ENCODE measurements at places on chromosomes 13 and 19.
A peak's percentile ranks its signal among the peaks of the same experiment; 100 is the strongest.

GRCh38 chr19:1608359-1609102, 3.3 kb upstream of the UQCR11 start:
- peak; percentile 33 for DNase-seq

- DNase-seq, result no peak
Measured at GRCh38 chr13:26344980-26345379, 91.1 kb downstream of the CDK8 start.

DNA sequence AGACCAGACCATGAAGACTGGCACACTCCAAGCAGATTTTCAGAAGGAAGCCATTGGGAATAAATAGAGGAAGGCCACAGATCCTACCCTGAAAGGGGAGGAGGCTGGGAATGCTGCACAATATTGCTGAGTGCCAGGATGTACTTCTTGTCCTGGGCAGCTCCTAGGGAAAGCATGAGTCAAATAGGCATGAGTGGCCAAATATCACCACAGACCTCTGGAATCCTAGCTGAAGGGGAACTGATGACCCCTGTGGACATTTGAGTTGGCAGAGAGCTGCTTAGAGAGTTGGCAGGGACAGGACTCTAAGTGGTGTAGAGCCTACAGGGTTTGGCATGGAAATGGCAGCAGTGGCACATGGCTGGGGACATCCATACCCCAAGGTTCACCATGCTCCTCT, 234.3 kb upstream of the TRPC4 start:
- DNase-seq, result no peak

- peak; percentile 36 for DNase-seq
Measured at GRCh38 chr19:23394511-23394910, 760 bp downstream of the ZNF91 start.

- no peak for DNase-seq
Measured at GRCh38 chr13:50410921-50411746, 395.9 kb downstream of the KCNRG start.

DNA sequence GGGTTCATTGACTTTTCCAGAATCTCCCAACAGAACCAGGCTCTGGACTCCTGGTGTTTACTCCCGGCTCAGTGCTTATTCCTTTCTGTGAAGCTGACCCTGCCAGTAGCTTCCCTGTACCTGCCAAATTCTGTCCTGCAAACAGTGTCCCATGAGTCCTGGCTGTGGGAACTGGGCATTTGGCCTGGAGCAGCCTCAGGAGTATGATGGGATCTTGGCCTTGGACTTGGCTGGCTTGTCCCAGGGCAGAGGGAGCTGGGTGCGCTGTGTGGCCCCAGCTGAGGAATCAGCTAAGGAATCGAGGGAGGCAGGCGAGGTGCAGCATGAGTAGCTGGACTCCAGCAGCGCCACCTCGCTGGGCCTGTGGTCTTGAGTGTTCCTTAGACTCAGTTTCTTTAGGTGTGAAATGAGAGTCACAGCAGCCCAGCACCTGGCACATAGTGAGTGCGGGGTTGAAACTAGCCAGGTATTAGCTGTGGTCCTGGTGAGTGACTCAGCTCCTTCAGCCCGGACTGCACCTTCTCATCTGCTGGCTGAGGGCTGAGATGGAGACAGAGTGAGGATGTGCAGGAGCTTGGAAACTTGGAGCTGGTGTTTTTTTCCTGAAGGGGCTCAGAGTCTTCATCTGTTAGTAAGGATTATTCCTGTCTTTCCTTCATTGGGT, 10.4 kb downstream of the CLASRP start:
- no peak for DNase-seq

DNA sequence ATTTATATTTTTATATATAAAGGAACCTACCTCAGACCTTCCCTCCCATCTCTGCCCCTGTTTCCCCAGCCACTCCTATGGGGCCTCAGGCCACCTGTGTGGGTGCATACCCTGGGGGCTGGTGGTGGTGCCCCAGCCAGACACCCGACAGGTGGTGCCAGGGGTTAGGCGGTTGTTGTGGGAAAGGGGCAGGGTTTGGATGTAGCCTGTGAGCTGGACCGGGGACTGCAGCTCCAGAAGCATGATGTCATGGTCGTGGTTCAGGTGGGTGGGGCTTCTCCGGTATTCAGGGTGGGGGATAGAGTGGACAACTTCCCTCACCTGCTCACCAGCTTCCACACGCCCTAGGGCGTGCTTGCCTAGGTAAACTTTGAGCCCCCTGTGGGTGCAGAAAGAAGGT, 5.2 kb downstream of the KLK13 start:
- DNase-seq, result no peak

DNA sequence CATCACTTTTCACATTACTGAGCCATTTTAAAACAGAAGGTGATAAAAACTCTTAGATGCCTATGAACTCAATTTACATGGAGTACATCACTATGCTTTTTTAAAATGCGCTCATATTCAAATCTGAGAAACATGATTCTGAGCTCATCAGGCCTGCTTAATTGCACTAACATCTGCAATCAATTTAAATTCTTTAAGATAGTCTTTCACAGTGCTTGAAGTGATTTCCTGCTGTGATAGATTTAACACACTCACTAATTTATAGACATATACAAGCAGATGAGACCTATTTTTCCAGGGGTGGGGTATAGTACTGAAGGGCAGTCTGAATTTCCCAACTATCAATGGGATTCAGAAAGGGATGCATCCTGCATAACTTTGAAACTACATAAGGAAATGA, 82.9 kb downstream of the DIAPH3 start:
- no peak for DNase-seq

DNA sequence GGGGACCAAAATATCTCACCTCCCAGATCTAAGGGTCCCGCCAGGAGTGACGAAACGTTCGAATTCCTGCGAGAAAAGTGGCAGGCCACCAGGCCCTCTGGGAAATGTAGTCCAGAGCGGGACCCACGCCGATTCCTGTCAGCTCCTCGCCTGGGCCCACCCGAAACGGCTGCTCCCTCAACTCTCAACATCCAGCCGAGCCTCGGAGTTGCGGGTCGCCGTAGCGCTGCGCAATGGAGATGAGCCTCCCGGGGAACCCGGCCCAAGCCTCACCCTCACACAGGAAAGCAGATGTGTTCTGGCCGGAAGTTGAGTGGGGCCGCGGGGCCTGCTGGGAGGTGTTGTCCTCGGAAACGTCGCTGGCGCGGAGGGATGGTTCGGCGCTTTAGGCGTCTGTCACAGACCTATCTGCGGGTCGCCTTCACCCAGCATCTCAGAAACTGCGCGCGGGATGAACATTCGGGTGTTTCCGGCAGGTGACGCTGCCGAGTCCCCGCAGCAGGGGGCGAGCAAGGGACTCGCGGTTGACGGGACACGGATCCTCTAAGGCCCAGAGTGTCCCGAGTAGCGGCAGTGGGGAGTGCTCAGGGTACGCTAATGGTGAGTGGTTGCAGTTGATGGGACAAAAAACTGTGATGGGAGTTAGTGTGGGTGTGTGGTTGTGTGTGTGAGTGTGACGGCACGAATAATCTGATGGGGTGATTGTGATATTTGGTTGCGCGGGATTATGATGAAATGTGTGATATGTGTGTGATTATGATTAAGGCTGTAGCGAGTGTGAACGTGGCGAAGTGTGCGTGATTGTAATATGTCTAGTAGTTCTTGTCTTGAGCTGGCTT, at the start of the genes ZNF568 and ZNF829:
TSS of gene ZNF568 (plus strand) at position 341 of the 839 bp plus-strand sequence. CDS start 6,439 bp downstream, outside the sequence.
TSS of gene ZNF829 (minus strand) at position 300 of the 839 bp plus-strand sequence. CDS start 1,124 bp downstream, outside the sequence.
- peak; percentile 91 for DNase-seq

GRCh38 chr13:103539265-103539664, 473.0 kb upstream of the SLC10A2 start:
- DNase-seq, result no peak

- DNase-seq, result no peak
Measured at GRCh38 chr13:36683701-36684100, 9.9 kb downstream of the SERTM1 start.

GRCh38 chr19:49430172-49430677, 5.0 kb downstream of the GFY start:
- no peak for DNase-seq

GRCh38 chr13:84121456-84121855, 239.2 kb upstream of the SLITRK1 start:
- no peak for DNase-seq

GRCh38 chr13:110279684-110280083, 27.3 kb downstream of the COL4A1 start:
- no peak for DNase-seq

DNA sequence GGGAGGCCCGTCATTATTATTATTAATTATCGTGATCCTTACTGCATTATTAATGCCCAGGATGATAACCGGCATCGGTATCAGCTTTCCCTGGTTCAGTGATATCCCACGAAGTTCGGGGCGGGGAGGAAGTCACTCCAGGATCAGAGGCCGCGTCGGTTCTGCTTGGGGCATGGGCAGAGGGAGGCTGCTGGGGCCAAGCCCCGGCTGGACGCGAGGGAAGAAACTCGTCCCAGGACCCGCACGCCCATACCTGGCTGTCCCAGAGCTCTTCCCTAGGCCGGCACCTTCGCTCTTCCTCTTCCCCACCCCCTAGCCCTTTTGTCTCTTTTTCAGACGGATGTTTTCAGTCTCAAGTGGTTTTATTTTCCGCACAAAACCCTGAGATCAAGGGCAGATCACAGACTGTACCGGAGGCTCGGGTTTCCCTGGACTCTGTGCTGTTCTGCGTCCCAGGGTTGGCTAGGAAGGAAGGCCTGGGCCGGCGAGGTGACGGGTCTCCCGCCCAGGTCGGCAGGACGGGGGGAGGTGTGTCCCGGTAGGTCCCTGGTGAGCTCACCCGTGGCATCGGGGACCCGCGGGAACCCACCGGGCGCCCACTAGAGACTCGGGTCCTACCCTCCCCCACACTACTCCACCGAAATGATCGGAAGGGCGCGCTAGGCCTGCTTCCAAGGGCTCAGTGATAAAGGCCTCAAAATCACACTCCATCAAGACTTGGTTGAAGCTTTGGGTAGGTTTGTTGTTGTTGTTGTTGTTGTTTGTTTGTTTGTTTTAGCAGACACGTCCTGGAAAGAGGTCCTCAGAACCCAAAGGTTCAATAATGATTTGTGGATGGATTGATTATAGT, 7.9 kb downstream of the ZIC2 start:
- DNase-seq, result no peak

GRCh38 chr13:95698047-95698749, 21.3 kb downstream of the DNAJC3 start:
- no peak for DNase-seq

- no peak for DNase-seq
Measured at GRCh38 chr19:2982983-2983350, 5.6 kb downstream of the TLE6 start.

DNA sequence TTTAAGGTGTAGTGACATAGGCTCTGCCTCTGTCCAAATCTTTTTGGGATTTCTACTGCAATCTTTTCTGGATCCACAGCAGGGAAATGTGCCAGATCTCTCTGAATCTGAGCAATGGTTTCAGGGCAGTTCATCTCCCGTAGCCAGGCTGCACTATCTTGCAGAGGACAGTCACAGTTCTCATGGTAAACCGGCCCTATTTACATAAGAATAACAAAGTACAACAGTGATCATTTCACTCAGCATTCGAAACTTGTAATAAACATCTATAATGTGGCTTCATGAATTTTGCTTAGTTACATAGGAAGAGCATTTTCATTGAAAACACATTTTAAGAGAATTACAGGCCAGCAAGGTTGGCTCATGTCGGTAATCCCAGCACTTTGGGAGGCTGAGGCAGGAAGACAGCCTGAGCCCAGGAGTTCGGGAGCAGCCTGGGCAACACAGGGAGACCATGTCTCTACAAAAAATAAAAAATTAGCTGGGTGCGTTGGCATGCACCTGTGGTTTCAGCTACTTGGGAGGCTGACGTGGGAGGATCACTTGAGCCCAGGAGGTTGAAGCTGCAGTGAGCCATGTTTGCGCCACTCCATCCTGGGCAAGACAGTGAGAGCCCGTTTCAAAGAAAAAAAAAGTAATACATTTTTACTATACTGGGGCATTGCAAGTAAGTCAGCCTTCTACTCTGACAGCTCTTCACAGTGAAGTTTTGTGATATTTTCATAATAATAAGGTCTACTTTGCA, 5.0 kb downstream of the POGLUT2 start:
- DNase-seq, result no peak

DNA sequence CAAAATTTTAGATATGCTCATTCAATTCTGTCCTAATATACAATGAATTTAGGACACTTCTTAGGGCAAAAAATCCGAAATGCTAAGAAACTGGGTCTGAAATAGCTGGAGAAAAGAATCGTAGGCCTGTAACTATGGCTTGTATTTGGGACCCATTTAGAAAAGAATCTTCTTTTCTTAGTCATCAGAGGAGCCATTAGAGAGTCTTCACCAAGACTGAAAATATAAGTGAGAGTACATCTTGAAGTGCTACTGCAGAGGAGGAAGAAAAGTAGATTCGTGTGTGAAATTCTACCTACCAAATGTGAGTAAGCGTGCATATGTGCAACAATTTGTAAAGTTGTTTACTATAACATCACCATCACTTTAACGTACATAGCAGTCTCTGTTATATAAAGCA, 8.8 kb upstream of the DACH1 start:
- DNase-seq, result no peak

DNA sequence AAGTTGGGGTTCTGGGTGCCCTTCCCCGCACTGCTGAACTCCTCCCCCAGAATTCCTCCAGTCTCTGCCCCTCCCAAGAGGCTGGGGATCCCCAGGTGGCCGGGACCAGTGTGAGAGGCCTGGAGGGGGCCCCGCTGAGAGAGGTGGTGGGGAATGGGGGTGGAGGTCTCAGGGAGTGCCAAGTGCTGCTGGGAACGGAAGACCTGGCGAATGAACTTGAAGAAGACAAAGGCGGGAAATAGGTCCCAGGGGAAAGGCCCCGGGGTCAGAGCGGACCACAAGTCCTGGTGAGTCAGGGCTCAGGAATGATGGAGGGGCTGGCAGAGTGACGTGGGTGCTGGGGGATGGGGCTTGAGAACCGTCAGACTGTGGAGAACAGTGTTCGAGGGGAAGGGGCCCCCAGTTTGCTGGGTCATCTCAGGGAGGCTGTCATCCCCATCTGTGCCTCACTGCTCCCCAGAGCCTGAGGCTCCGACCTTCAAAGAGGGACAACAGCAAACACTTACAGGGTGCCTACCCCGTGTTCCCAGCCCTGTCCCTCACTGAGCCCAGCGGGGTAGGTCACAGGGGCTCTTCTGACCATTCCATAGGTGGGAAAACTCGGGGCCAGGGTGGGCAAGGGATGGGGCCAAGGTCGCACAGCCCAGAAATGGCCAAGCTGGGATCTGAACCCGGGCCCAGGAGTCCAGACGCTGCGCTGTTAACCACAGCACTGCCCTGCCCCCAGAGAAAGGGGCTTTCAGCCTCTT, 16.0 kb upstream of the SEMA6B start:
- no peak for DNase-seq

GRCh38 chr13:110433014-110433413, 125.9 kb downstream of the COL4A2 start:
- DNase-seq, result no peak

- no peak for DNase-seq
Measured at GRCh38 chr13:101736566-101736965, 284.1 kb downstream of the ITGBL1 start.

GRCh38 chr13:75359266-75359665, 122.7 kb downstream of the TBC1D4 start:
- DNase-seq, result no peak
